Left forelimb (tissue), 1 donor: ENCODE measurements at places on chromosomes 11 and 22.
A peak's percentile ranks its signal among the peaks of the same experiment; 100 is the strongest.

GRCh38 chr11:4863876-4864275 is 14.9 kb upstream of the OR51S1 start:
- no peak for DNase-seq

DNA sequence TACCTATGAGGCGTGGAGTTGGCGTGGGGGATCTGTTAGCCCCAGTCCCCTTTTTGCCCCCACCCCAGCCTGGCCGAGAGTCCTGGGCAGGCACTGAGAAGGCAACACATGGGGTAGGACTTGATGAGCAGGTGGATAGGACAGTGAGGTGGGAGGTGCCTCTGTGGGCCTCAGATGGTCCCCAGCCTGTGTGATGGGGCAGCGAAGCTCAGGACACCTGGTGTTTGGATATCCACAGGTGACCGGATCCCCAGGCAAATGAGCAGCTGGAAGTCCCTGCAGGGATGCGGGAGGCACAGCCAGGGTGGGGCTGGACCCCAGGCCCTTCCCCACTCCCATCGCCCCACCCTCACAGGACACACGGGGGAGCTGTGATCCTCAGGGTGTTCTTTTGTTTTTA is 9.7 kb downstream of the FBLN1 start:
- DNase-seq: no peak

- peak; percentile 67 for DNase-seq
These were observed 6.7 kb downstream of the PHOX2A start for GRCh38 chr11:72237112-72237931.

GRCh38 chr11:64568584-64569140 is 22.4 kb upstream of the SLC22A12 start:
- no peak for DNase-seq

DNA sequence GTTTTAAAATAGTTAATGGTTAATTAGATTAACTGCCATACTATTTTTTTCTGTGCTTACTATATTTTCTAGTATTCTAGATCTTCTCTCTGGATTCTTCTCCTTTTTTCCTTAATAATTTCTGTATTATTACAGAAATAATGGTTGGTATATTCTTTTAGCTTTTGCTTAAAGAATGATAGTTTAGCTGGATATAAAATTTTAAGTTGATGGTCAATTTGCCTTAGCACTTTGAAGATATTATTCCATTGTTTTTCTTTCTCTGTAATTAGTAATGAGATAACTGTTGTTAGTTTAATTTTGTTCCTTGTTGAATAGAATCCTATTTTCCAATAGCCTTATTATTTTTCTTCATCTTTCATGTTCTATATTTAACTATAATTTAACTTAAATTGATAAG is 99.9 kb upstream of the NCAM1 start:
- DNase-seq: no peak

GRCh38 chr11:64538501-64538951 is 52.5 kb upstream of the SLC22A12 start:
- no peak for DNase-seq

DNA sequence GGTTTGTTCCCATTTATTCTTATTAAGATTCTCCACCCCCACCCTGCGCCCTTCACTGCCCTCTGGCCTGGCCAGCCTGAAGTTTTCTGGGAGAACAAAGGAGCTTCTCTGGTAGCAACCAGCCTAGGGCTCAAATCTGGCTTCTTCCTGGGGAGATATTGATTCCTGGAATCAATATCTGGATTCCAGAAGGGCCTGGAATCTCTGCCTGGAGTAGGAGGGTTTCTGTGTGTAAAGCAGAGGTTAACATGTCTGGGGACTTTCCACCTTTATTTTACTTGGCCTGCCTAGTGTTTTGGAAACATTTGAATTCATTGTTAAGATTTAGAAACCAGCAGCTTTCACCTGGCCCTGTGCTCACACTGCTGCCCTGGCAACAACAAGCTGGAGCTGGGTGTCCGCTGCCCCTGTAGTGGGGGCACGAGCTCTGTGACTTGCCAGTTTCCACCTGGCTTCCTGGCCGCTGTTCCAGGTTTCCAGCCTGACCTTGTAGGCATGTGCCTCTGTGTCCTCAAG is 5.5 kb downstream of the C11orf91 start:
- no peak for DNase-seq

- no peak for DNase-seq
These were observed 49.6 kb downstream of the BARX2 start for GRCh38 chr11:129425214-129425613.

GRCh38 chr11:110289472-110289871 is 6.9 kb downstream of the RDX start:
- DNase-seq: no peak
